Ammon's horn (tissue), 1 donor: ENCODE measurements at places on chromosomes 4 and X.

DNA sequence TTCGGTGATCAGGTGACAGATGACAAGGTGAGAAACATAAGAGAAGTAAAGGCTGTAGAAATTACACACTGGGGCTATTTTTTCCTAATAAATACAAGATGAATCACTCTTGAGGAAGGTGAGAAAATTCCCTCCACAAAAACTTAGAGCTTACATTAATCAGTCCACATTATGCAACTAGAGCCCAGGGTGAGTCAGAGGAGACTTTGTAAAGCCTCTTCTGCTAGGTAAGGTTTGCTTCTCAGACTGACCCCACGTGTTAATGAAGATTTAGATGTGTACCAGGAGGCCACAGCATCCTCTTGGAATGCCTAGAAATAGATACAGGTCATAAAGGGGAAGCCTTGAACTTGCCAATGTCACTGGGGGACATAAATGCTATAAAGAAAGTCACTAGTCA is 396.0 kb upstream of the SMIM31 start:
- DNase-seq = no peak

DNA sequence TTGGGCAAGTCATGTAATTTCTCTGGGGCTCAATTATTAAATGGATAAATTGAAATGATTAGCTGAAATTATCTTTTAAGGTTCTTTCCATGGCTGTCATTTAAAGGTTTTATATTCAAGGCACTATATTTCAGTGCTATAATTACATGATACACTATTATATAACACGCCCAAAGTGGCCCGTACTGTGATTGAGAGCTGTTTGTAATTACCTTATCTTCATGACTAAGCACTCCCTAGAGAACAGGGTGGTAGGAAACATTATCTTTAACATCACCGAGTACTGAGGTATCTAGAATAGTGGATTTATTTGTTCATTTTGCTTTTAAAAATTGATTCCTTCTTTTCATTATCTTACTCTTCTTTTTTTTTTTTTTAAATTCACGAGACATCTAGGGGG is 79.0 kb downstream of the DIAPH2 start:
- no peak for DNase-seq

GRCh38 chr4:54384563-54384962 is 155.5 kb downstream of the PDGFRA start:
- peak; percentile 72 for DNase-seq

DNA sequence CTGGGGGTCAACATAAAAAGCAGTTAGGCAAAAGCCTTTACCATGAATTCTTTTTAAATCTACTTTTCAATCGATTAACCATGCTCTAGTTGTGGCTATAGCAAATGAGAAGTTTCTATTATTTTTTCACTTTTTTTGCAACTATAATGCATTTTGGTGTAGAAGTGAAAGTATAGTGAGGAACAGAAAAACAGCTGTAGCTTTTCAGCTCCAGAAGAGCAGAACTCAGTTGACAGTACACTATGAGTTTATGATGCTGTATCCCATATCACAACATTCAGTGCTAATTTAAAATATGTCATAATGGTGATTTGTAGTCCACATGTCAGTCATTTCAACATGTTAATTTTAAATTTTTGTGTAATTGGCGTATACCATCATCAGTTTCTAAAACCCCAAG is 8.7 kb upstream of the MUC7 start:
- DNase-seq = no peak

- DNase-seq = no peak
These were observed 107.4 kb downstream of the HMX1 start for GRCh38 chr4:8763966-8764901.
